DMS 273 treated with DMSO at 0.1 percent for 48 hours (cell line): ENCODE measurements at places on chromosomes 5 and 9.

DNA sequence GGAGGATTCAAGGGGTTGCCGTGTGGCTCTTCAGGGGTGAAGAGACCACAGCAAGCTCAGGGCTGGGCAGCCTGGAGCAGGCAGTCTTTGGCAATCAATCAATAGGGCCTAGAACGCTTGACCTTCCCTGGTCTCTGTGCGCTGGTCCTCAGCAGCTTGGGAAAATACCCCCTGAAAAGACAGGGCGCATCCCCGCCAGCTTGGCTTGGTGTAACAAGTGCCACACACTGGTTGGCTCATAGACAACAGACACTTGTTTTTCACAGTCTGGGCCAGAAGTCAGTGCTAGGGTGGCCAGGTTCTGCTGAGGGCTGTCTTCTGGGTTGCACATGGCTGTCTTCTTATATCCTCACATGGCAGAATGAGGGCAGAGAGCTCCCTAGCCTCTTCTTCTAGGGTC lies 141.1 kb downstream of the HSD17B3 start:
- no peak for DNase-seq

- DNase-seq: no peak
Measured at GRCh38 chr5:150227036-150227435, 37.2 kb downstream of the SLC6A7 start.

- no peak for DNase-seq
Measured at GRCh38 chr9:107226421-107226820, 56.7 kb upstream of the RAD23B start.

GRCh38 chr5:139376364-139376763 lies 6.7 kb downstream of the SLC23A1 start:
- DNase-seq: no peak

DNA sequence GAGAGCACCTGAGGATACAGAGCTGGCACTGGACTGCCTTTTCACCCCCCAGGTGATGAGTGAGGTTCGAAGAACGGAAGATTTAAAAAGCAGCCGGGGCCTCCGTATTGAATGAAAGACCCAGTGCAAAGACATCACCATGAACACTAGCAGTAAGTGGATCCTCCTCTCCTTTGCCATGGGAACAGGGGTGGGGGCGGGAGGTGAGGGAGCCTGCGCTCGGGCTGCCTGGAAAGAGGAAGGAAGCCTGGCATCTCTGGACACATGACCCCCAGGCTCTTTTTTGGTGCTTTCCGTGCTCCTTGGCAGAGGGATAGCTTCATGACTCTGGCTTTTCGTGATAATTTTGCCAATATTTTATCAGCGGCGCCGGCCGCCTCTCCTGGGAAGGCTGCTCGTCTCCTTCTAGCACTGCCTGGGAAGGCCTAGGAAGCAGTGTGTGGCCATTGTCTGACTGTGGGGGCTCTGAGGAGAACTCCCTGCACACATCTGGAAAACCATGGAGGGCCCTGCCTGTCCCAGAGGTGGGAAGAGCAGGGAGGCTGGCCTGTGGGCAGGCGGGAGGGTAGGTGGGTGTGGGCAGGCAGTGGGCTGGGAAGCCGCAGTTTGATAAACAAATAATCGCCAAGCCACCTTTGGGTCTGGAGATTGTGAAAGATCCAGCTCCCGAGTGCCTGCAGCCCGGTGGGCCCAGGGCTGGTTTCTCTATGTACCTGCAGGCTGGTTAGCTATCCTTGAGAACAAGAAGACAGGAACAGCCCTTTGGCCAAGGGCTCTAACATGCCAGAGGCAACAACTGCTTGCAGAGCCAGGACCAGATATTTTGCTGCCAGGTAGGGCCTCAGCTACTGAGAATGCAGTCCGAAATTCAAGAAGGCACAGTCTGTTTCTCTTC lies 911 bp downstream of the ABLIM3 start:
- no peak for DNase-seq

DNA sequence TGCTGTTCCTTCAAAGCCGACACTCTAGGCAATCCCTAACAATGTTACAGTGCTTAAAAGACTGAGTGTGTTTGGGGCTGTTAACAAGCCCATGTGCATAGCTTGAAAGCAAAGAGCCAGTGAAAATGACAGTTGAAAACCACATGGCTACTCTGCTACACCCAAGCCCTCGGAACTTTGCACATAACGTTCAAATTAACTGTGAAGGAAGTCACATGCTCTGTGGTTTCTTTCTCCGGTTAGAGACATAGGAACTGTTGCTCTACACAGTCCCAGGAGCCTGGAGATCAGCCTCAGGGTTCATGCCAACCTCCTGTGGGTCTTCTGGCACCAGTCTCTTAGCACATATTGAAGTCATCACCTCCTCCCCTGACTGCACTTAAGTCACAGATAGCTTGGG lies 51.1 kb downstream of the C9orf152 start:
- no peak for DNase-seq

- DNase-seq: no peak
Measured at GRCh38 chr9:79155308-79155707, 416.5 kb upstream of the TLE4 start.

GRCh38 chr9:120928483-120929228 lies 2.1 kb upstream of the TRAF1 start:
- DNase-seq: no peak

DNA sequence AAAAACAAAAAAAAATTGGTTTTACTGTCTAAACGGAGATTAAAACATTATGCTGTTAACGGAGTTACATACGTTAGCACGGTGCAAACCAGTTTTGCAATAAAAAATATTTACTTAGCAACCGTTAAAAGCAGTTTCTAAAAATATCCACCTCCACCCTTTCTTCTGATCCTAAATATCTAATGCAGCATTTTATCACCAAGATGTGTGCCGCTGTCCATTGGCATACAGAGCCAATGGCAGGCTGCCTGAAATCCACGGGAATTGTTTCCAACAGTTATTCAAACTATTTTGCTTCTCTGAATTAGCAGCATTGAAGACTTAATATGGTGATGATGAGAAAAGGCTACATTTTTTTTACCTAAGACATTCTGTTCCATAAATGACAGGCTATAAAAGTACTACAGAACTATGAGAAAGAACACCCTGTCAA lies 61.6 kb downstream of the CSNK1A1 start:
- no peak for DNase-seq

DNA sequence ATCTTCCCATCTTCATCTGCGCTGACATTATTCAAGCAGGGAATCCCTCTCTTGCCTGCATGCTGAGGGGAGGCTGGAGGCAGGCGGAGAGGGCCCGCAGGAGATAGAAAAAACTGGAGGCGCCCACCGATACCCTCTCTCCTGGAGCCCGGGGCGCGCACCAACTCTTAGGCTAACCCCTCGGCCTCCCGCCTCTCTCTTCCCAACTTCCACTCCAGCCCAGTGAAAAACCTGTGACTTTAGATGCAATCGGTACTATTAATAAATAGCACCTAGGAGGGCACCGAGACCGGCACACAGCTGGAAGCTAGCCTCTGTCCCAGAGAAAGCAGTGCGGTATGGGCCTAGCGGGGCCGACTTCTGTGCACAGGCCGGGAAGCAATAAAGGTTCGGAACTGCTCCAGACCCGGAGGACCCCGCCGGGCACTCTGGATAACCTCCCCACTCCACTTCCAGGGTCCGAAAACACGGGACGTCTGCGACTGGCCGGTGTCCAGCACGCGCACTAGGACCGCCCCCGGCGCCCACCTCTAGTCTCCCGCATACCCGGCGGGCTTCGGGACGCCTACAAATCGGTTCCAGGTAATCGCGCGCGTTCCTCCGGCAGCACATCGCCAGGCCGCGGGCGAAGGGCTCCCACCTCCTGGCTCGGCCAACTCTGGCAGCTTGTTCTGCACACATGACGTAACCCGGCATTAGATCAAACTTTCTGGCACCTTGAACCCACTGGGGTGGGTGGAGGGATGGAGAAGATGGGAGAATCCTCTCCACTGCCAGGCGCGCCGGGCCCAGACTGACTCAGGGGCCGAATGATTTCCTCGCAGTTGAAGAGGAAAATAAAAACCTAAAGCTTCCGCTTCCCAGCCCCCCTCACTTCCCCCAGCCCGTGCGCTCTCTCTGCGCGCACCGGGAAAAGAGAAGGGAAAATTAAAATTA lies 1.4 kb downstream of the EFNA5 start:
- peak; percentile 49 for DNase-seq

GRCh38 chr9:127531676-127532075 lies 80.4 kb downstream of the LRSAM1 start:
- no peak for DNase-seq

- DNase-seq: no peak
Measured at GRCh38 chr5:35856765-35857351, at the start of gene IL7R. Gene IL7R (plus strand): TSS chr5:35856891. CDS start chr5:35856978, 87 bp downstream.

DNA sequence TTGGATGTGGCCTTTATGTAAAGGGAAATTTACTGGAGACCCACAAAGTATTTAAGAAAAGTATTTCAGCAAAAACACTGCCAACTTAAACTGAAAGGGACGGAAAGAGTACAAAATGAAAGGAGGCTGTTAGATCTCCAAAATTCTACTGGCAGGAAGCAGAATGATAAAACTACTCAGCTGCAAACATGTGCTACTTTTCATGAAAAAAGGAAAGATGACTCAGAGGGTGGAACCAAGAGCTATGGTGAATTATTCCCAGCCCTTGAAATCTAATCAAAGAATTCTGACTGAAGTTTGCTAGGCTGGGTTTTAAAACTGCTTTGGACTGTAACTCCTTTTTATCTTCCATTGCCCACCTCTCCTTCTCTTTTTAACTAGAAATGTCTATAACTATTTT lies 58.6 kb upstream of the ZBED3 start:
- DNase-seq: no peak

DNA sequence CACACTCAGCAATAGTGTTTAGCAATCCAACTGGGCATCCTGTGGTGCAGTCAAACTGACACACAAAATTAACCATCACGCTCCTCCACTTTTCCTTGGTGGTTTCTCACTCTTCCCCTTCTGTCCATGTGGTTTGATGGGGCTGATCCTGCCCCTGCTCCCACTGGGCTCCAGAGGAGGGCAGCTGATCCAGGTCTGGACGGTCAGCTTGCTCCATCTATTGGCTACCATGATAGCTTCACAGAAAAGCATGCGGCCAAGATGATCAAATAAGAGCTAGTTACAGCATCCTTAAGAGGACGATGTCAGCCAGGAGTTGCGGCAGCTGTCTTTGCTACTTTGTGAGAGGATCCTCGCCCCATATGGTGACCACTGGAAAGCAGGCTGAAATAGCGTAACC lies 29.6 kb upstream of the RANBP17 start:
- no peak for DNase-seq

DNA sequence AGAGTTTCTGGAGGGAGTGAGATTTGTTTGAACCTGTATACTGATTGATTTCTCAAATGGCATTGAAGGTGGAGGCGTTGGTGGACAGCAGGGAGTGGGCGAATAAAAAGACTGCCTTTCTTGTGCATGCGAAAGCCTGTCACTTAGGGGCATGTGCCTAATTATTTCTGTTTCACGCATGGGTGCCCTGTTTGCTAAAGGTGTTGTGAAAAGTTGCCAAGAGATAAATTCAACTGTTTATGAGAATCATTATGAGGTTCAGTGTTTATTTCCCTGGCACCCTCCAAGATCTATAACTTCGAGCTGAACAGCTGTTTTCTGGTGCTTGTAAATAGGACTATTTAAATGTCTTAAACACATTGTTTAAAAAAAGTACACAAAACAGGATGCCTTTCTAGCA lies 67.4 kb upstream of the DMRTA1 start:
- DNase-seq: peak; percentile 46

- DNase-seq: no peak
Measured at GRCh38 chr9:33105959-33106358, 29.5 kb upstream of the SMU1 start.

DNA sequence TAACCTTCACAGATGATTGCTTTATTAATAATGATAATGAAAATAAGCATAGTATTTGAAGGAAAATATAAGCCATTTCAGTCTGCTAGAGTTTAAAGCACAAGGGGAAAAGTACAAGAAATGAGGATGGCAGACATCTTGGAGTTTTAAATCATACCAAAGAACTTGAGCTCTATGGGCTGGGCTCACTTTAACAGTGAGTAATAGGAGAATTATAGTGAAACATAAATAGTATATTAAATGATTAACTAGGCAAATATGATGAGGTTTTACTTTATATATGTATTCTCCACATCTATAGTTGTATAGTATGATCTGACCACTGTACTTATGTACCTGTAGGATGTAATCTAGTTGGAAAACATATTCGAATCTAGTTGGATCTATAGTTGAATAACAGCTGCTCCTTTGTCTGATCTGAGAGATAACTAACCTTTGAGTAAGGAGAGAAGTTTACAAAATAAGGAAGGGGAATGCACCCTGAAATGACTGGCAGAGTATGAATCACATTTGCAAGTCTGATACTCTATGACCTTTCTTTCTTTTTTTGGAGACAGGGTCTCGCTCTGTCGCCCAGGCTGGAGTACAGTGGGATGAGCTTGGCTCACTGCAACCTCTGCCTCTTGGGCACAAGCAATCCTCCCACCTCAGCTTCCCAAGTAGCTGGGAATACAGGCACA lies 17.6 kb downstream of the MEGF9 start:
- DNase-seq: no peak

DNA sequence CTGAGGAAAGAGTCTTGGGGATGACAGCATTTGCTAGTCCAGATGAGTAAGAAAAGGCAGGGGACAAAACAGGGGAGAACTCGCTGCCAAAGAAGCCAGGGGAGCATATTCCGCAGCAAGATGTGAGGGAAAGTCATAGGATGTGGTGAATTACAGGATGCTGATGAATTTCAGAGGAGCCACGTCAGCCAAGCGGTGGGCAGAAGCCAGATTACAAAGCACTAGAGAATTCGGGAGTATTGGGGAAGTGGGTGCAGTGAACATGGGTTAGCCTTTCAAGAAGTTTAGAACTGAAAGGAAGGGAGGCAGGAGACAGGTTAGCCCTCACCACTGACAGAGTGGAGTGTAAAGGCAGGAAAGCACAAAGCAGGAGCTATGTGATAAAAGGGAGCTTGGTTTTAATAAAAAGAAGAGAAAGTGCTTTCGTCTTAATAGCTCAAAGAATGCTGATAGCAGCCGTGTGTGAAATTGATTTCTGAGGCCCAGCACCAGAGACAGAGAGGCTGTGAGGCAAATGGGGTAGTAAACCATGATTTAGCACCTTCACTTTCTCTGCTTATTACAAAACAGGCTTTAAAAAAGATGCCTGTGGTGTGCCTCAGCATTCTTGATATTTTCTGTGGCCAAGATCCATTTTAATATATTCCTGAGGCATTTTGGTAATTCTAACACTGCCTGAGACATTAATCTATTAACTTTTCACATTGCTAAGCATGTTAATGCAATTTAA lies 16.9 kb downstream of the ADAMTSL1 start:
- no peak for DNase-seq

- no peak for DNase-seq
Measured at GRCh38 chr5:93789173-93790067, 48.0 kb upstream of the POU5F2 start.

- DNase-seq: no peak
Measured at GRCh38 chr5:106780355-106780754, 890.4 kb downstream of the EFNA5 start.

GRCh38 chr9:119834064-119834620 lies 464.9 kb upstream of the BRINP1 start:
- DNase-seq: no peak

- no peak for DNase-seq
Measured at GRCh38 chr9:3863111-3863528, 337.3 kb upstream of the RFX3 start.
